ENCODE measurements at places on chromosomes 12 and 14.

DNA sequence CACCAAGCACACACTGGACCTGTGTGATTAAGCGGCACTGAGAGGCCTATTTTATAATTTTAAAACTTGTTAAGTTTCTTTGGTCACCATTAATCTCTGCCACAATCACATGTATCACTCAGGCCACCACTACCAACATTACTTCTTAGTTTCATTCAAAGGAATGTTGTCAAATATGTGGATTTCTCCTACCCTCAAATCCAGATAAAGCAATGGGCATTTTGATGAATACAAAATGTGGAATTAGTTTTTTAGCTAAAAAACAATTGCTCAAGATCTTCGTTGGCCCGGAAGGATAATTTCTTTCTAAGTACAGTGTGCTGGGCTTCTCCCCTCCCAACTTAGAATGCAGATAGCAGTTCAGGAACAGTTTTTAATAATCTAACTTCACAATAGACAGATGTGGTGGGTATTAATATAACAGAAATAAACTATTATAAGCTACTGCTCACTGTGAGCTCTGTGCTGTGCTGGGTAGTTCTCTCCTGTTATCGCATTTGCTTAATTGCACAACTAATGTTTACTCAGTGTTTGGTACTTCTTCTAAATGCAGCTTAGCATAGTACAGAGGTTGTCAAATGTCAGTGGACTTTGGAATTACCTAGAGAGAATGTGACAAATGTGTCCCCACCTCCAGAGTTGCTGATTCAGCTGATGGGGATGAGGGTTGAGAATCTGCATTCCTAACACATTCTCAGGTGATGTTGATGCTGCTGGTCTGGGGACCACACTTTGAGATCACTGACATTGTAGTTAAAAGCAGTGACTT is 266.7 kb upstream of the AMIGO2 start:
- DNase-seq: no peak

GRCh38 chr14:99325591-99325990 is 53.6 kb upstream of the BCL11B start:
- no peak for DNase-seq

- no peak for DNase-seq
Observed at GRCh38 chr14:62824086-62824485, 221.2 kb downstream of the KCNH5 start.

DNA sequence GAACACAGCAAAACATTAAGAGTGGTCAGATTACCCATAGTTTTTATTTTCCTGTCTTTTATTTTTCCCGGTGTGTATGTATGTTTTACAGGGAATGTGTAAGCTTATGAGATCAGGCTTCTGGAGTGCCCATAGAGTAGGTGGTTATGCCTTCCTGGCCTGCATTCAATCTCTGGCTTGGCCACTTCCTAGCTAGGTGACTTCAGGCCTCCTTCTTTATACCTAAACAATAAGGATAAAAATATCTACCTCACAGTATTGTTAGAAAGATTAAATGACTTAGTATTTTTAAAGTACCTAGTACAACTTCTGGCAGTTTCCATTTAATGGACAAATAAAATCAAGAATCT is 42.4 kb downstream of the ITPR2 start:
- DNase-seq: peak; percentile 20

- DNase-seq: no peak
Observed at GRCh38 chr12:77494296-77494695, 336.4 kb upstream of the NAV3 start.

GRCh38 chr14:60975551-60975950 is 5.3 kb downstream of the TRMT5 start:
- DNase-seq: no peak

GRCh38 chr12:4031703-4032291 is 158.6 kb upstream of the PARP11 start:
- no peak for DNase-seq

DNA sequence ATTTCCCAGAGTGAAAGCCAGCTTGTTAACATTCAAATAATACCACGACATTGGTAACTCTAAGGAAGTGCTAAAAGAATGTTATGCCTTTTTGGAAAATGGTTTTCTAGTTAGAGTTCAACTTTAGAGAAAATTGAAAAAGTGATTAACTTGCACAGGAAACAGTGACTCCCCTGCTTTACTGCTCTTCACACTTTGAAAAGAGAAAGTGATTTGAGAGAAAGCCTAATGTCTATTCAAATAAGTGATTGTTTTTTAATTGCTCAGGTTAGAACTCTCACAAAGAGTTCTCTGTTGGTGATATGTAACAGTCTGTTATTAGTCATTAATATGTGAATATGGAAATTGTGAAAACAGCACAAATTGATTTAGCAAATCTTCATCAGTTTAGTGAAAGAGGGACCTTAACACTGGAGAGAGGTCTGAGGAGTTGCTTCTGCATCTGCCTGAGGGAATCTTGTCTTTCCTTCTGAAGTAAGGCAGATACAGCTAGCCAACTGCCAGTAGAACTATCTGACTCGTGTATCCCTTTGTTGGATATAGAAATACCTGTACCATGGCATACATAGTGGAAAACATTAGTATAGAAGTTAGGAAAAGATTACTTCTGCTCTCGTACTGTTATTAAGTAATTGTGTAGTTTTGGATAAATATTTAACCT is 25.5 kb downstream of the ATF7IP start:
- no peak for DNase-seq

DNA sequence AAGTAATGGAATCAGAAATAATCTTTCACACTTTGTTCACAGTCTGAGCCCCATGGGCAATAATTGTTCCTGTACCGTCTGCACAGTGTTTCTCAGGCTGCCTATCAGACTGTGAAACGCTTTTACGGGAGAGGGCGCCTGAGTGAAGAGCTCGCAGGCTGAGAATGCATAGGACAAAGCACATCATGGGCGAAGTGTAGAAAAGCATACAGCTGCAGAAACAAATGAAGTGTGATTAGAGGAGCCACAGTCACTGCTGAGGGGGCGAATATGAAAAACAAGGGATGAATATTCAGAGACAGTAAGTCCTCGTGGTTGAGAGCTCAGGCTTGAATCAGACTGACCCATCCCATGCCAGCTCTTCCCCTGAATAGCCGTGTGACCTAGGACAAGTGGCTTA is 438.4 kb upstream of the DCN start:
- DNase-seq: no peak

DNA sequence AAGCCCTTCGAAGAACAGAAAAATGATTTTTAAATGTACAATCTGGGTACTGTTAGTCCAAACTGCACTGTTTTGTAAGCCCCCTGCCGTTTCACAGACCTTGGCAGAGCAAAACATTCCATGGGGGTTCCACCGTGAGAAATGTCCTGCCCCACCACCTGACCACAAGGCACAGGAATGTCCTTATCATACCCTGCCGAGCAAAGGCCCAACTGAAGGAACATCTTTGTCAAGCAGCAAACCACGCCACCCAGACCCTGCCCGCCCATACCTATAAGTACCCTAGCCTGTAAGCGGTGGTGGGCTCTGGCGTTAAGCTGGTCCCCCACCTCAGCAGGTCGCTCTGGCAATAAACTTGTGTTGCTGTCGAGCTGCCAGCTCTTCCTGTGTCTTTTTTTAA is 181.6 kb upstream of the PZP start:
- no peak for DNase-seq

DNA sequence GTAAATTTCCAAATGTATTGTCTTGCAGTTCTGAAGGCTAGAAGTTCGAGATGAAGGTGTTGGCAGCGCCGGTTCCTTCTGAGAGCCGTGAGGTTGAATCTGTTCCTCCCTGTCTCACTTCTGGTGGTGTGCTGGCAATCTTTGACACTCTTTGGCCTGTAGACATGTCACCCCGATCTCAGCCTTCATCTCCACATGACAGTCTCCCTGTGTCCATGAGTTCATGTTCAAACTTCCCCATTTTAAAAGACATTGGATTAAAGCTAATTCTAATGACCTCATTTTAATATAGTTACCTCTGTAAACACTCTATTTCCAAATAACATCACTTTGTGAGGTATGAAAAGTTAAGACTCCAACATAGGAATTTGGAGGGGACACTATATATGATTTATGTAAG is 4.1 kb upstream of the RBM19 start:
- no peak for DNase-seq

- DNase-seq: peak; percentile 8
Observed at GRCh38 chr12:7190268-7191055, 976 bp downstream of the PEX5 start.

DNA sequence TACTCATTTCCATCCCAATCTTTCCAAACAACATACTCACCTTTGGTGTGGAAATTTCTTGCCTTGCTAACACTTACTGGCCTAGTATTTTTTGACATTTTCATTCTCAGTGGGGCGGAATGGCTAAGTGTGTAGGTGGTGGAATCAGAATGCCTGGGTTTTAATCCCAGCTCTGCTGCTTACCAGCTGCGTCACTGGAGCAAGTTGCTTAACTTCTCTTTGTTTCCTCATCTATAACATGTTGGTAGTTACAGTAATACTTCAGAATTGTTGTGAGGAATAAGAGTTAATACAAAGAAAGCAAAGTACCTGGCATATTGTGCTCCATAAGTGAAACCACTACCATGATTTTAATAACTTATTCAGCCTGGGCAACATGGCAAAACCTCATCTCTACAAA is 3.0 kb upstream of the FAM177A1 start:
- DNase-seq: no peak

GRCh38 chr12:65620046-65620445 is 204.2 kb upstream of the HMGA2 start:
- DNase-seq: no peak

- DNase-seq: no peak
Observed at GRCh38 chr14:79712302-79712950, 498.9 kb downstream of the DIO2 start.

- no peak for DNase-seq
Observed at GRCh38 chr12:122894193-122895121, 1.5 kb downstream of the VPS37B start.

- DNase-seq: no peak
Observed at GRCh38 chr12:21780786-21781185, 6.3 kb upstream of the KCNJ8 start.

- DNase-seq: no peak
Observed at GRCh38 chr12:49627752-49628360, 4.5 kb downstream of the PRPF40B start.

GRCh38 chr14:93308686-93309345 is 24.0 kb downstream of the BTBD7 start:
- no peak for DNase-seq

GRCh38 chr14:85554106-85554505 is 24.2 kb downstream of the FLRT2 start:
- DNase-seq: no peak

DNA sequence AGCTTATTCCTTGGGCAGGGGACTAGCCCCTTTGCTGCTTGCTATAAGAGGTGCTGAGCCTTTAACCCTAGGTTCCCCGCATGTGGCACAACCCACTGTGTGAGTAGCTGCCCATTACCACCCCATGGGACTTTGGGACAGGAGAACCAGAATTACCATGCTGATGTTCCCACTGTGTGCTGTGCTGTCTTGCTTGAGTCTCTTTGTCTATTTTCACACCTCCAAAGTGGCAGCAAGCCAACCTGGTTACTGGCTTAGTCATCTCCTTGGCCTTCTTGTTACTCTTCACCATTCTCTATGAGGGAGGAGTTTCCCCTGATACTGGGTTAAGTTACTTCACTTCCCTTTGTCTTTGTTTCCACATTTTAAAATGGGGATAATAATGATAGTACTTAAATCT is 73.4 kb upstream of the ETV6 start:
- no peak for DNase-seq

GRCh38 chr12:66111605-66112004 is 18.9 kb downstream of the LLPH start:
- no peak for DNase-seq

DNA sequence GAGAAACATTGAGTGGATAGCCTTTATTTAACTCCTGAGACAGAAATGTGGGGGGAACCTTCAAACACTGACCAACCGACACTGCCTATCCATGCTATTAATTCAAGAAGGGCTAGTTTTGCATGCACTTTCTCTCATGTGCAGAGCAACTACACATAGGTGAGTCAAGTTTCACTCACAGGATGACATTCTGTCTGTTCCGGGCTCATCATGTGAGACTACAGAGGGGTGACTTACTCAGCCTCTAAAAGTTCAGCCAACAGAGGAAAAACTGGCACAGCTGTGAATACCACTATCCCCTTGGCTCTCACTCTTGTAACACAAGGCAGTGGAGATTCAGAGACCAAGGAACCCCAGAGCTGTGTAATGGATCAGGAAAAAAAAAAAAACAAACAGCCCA is 13.3 kb downstream of the BEST3 start:
- no peak for DNase-seq

- DNase-seq: peak; percentile 52
Observed at GRCh38 chr12:47383942-47384341, 304.2 kb upstream of the AMIGO2 start.

GRCh38 chr12:53744751-53745150 is 7.0 kb downstream of the CISTR start:
- DNase-seq: no peak

GRCh38 chr14:76426161-76426696 is 50.3 kb downstream of the ESRRB start:
- DNase-seq: no peak

GRCh38 chr12:3238196-3238595 is 161.0 kb downstream of the TSPAN9 start:
- DNase-seq: no peak

- DNase-seq: no peak
Observed at GRCh38 chr12:51373187-51373586, 18.0 kb downstream of the GALNT6 start.

DNA sequence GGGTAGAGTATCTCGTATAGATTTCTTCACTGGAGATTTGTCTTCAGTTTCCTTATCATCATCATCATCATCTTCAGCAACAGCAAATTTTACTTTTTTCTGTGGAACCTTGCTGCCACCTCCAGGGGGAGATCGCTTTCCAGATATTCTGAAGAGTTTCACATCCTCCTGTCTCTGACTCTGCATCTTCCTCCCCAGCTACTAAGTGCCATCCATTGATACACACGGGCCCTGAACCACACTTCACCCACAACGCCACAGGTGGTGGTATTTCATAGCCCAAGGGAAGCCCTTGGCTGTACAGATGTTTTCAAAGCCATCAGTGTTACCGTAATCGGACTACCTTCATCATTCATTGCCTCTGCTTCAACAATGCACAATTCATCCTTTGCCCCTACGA is 82.2 kb downstream of the PPP2R5C start:
- DNase-seq: no peak

DNA sequence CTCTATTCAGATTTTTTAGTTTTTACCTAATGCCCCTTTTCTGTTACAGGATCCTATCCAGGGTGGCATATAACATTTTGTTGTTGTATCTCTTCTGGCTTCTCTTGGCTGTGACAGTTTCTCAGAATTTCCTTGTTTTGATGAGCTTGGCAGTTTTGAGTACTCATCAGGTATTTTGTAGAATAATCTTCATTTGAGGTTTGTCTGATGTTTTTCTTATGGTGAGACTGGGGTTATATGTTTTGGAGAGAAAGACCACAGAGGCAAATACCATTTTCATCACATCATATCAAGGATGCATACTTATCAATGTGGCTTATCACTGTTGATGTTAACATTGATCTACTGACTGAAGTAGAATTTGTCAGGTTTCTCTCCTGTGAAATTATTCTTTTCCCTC is 14.0 kb upstream of the LYZ start:
- no peak for DNase-seq

All from dermis microvascular lymphatic vessel endothelial cell (primary cell).